Testis (tissue), 5 donors: ENCODE measurements at places on chromosomes 5 and 9.

DNA sequence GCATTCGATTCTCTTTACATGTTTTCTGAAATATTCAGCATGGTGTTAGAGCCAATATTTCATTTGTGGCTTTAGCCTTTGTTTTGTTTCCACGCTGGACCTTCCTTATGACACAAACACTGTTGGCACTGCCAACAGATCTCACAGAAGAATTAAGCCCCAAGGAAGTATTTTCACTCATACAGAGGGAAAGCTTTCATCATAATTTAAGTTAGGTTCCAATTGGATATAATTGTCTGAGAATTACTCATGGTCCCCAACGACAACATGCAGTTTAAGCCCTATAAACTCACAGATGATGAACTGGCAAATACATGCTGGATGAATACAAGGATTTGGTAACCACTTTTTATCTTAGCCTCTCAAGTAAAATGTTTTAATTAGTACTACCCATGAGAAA, 259.5 kb downstream of the EBF1 start:
- no peak for DNase-seq

DNA sequence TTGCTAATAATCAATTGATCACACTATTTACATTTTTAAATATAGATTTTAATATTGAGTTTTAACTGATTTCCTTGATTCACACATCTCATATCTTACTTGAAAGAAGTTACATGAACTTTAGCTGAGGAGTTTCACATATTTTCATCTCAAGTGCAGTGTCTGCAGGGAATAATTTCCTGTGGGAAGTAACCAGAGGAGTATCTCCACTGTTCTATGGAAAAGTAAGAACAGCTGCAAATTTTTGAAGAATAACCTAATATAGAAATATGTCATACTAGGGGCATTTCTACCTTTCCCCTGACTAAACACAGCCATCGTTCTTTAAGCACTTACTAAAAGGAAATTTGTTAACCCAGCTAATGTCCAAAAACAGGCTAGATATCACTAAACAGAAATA, 546.4 kb downstream of the EFNA5 start:
- DNase-seq, result no peak

DNA sequence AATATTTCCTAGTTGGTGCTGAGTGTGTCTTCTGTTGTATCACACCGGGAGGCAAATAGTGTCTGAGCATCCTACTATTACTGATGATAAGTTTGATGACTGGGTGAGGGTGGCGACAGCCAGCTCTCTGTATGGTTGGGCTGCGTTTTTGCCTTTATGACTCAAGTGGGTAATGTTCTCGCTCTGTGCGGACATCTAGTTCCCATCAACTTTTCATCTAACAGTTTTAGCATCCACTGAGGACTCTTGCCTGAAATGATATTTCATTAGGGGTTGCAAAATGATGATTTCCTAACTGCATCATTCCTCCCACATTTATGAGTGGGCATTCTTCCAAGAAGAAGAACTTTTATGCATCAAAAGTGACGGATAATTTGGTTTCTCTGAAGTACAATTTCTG, 26.5 kb downstream of the HMCN2 start:
- no peak for DNase-seq

DNA sequence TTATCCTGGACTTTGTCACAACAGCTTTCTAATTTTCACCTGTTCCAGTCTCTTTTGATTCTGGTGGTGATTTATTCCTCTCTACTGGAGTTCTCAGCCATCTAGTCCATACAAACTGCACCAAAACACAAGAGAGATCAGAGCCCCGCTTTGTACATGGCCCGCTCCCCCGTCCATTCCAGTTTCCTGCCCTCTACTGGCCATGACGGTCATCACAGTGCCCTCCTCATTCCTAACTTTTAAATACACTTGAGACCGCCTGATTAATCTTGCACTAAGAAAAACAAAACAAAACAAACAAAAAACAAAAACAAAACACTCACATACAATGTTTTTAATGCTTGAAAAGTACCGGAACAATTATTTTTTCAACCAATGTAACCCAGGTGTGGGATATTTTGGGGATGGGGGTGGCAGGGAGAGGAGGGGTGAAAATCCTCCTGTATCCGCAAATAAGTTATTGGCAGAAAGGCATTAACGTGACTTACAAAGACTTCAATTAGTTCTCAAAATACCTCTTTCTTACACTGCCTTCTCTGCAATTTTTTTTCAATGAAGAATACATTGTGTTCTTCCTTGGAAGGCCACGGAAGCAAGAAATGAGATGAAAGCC, 84.8 kb upstream of the PAM start:
- DNase-seq, result peak; percentile 31

- DNase-seq, result no peak
Observed at GRCh38 chr5:133256276-133256675, 204.5 kb downstream of the HSPA4 start.

DNA sequence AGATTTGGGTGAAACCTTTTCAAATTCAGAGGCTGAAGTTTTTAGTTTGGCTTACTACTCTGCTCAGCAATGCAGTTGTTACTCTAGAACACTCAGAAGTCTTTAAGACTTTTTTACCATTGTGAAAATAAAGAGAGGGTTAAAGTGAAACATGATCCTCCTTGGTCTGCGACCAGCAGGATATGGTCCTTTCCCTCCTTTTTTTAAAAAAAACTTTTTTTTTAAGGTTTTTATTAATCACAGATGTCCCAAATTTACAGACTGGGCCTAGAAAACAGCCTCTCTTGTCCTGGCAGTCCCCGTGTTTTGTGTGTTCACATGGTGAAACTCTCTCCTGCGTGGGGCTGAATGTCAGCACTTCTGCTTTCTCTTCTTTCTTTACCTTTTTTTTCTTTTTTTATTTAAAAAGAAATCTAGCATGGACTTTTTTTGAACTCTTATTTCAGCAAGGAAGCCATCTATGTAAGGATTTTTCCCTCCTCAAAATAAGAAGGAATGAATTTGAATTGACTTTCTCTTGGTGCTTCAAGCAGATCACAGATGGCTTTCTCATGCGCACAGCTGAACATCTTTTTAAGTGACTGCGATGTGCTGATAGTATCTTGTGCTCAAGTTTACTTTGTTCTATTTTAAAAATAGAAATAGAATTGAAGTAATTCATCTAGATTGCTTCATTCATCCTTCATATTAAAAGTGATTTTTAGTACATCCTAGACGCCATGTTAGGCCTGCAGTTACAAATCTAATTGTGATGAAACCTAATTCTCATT, 128.7 kb upstream of the OTULINL start:
- no peak for DNase-seq

DNA sequence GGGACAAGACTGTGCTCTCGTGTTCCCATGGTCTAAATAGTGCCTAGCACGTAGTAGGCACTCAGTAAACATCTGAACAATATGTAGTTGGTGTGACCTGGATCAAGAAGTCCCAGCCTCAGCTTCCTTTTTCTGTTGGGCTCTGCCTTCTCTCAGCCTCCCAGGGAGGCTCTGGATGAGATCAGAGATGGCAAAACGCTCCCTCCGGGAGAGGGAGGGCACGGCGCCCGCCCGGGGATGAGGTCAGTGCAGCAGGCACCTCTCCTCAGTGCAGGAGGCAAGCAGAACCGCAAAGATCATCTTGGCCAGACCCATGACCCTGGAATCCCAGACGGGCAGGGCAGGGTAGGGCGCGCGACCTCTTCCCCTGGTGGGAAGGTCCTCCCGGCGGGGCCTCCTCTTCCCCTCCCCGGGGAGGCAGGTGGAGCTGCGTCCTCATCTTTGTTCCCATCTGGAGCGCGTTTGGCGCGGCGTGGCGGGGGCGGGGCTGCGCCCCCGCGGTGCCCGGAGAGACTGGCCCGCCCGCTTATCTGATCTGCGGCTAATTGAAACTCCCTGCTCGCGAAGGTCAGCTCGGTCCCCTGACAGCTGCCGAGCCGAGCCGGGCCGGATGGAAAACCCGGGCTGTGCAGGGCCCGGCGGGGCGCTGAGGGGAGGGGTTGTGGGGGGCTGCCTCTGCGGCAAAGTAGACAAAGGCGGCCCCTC, 60.9 kb downstream of the CXXC5 start:
- peak; percentile 74 for DNase-seq

GRCh38 chr9:127791085-127791484, 5.3 kb downstream of the CDK9 start:
- DNase-seq, result no peak

DNA sequence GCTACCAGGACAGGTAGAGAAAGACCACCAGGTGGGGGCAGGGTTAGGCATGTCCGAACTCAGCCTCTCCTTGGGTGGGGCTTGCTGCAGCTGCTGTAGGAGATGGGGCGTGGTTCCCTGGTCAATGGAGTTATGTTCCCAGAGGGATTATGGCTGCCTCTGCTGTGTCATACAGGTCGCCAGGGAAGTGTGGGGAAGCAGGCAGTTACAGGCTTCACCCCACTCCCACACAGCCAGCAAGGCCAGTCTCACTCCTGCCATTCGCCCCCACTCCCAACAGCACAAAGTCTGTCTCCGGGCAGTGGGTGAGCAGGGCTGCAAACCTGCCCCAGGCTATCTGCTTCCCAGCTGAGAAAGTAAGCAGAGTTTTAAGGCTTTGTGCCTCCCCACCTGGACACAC, 20.0 kb upstream of the CEP72 start:
- DNase-seq, result no peak

DNA sequence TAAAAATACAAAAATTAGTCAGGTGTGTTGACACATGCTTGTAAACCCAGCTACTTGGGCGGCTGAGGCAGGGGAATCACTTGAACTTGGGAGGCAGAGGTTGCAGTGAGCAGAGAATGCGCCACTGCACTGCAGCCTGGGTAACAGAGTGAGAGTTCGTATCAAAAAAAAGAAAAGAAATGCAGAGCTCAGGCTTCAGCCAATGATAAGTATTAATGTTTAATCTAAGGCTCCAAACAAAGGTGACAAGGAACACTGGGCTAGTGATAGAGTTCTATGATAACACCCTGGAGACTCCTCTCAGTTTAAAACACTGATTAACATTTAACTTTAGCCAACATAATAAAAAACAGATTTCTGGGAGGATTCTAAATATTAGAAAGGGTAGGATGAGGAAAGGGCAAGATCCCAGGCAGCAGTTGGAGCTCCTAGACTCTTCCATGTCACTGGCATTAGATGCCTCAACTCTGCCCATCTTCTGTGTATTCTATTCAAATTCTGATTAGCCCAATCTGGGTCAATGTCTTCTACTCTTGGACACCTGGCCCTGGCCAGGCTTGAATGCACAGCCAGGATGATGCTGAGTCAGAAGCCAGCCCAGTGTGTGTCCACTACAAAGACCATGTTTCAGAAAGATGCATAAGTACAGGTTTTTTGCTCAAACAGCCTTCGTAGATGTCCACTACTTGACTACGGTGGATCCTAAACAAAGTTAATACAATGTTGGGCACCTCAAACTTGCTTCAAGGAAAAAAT, 91.0 kb upstream of the FAM169A start:
- no peak for DNase-seq

- DNase-seq, result no peak
Observed at GRCh38 chr5:13783726-13784125, 160.8 kb downstream of the DNAH5 start.
